ENCODE measurements at places on chromosomes 4 and X. TPM values are rescaled to one million over a fixed set of nuclear protein-coding genes. Genes with fewer than 3 reads are reported as not detected.

GRCh38 chrX:2325076-2325784 lies 175.5 kb downstream of the DHRSX start:
- peak; percentile 78 for DNase-seq

- DNase-seq, result no peak
Measured at GRCh38 chr4:79827283-79827682, 245.7 kb downstream of the ANTXR2 start.

The EDA gene
- total RNA-seq, result 12.4 TPM

DNA sequence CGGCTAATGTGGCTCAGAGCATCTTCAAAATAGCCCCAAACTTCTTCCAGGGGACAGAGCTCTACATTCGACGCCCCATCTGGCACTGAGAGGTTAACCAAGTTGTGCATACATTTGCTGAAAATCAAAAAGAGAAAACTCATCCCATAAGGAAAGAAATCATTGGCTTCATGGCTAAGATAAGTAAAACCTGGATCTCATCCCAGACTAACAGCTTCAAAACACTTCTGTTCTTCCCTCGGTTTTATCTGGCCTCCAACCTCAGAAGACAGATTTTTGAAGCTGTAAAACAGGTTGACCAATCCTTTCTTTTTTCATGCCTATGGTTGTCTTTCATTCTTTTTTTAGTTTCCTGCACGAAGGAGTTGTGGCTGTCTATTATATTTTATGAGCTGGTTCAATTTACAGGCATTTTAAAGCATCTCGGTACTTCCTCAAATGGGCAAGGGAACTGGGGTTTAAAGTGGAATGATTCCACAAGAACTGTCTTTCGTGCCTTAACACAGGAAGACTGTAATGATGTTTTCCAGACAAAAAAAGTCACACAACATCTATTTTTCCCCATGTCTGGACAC lies 107.6 kb downstream of the DLG3 start:
- no peak for DNase-seq

The CFAP99 gene
- total RNA-seq, result 0.82 TPM

The PNMA5 gene
- total RNA-seq, result not detected

GRCh38 chr4:86243750-86244149 lies 116.1 kb downstream of the MAPK10 start:
- DNase-seq, result no peak

GRCh38 chr4:148962539-148963290 lies 520.5 kb upstream of the NR3C2 start:
- DNase-seq, result no peak

DNA sequence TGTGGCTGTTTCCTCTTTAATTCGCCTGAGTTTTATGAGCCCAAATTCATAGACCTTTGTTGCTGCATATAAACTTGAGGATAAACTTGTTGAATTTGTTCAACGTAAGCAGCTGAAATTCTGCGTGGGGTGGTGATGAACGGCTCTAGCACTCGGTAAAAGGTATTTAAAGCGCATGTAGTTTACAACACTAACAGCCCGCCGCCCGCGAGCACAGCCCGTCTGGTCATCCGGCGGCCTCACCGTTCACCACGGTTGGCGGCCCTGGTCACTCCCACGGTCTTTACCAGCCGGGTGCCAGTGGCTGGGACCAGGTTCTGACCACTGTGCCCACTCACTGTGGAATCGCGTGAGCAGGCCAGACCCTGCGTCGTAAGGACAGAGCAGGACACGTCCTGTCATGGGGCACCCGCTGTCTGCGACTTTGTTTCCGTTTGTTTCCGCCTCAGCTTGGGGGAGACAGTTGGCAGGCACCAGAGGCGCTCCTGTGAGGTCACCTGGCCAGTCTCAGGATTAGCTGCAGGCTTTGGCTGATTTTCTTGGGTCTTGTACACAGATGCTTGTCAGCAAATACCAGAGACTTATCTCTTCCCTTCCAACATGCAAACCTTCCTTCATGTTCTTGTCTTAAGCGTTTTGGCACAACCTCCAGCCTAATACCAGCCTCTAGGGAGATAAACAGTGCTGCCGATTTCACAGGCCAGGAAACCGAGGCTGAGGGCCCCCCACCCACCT lies 36.8 kb upstream of the SPON2 start:
- peak; percentile 18 for DNase-seq

DNA sequence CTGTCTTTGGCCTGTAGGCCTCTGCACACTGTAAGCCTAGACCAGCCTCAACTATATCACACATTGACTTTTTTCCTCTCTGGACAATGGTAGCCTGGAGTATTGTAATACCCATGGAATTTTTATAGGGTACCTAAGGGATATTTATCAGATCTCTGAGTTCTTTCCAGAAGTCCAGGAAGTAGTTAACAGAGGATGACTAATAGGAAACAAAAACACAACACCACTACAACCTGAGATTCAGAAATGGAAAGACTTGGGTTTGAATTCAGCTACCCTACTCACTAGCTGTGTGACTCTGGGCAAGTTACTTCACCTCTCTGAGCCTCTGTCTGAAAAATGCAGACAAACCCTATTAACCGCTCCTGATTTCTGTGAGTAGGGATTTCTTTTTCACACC lies 7.7 kb upstream of the STX18 start:
- DNase-seq, result no peak

GRCh38 chrX:85309717-85310116 lies 65.9 kb downstream of the ZNF711 start:
- DNase-seq, result no peak

The CCDC120 gene
- total RNA-seq, result 4.4 TPM

- no peak for DNase-seq
Measured at GRCh38 chr4:72326692-72327632, 242.1 kb downstream of the ADAMTS3 start.

DNA sequence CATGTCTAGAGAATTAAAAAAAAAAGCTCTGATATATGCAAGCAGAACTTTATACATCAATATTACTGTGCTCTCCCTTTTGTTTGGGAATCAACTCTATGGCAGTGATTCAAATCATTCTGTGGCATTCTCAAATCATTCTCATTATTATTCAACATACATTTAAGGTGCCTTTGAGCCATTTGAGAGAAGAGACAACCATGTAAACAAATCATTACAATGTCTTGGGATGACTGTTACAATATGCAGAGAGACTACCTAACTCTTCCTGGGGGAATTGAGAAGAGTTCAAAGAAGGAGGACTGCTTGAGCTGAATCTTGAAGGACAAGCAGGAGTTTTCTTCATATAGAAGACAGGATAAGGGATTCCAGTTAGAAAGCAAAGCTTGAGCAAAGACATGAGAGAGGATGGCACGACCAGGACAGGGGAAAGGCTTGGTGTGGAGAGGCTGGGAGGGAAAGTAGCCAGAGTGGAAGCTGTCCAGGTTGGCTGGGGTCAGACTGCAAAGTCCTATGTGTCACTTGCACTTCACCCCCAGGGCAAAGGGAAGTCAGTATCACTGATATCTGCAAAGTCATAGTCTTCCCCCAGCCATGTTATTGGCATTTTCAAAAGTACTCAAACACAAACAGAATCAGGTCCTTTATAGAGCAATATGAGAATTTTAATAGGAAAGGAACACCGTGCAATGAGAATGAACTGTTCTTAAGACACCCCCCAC lies 9.0 kb downstream of the SEC24D start:
- DNase-seq, result no peak

GRCh38 chr4:36011381-36011780 lies 232.9 kb downstream of the ARAP2 start:
- no peak for DNase-seq

DNA sequence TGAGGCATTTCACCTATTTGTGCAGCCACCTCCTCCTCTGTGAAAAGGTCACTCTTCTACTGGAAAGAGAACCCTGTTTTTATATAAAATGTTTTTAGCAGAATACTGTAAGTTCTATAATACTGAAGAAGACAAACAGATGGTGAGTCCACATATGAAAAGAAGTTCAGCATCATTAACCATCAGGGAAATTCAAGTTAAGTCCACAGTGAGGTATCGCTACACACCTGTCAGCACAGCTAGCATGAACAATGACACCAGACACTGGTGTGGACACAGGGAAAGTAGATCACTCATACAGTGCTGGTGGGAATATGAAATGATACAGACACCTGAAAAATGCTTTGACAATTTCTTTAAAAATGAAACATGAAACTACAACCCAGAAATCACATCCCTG lies 133.0 kb downstream of the MAD2L1 start:
- DNase-seq, result no peak

DNA sequence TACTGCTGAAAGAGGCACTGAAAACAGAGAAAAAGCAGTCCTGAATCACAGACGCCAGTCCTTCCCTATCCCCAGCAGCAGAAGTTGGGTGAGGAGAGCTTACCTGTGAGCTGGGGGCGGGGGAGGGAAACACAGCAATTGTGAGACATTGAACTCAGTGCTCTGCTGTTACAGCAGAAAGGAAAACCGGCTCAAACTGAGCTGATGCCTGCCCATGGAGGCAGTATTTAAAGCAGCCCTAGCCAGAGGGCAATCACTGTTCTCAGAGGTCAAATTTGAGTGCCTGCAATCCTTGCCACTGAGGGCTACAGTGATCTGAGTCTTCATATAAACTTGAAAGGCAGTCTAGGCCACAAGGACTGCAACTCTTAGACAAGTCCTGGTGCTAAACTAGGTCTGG lies 220.7 kb downstream of the GRXCR1 start:
- no peak for DNase-seq

The TMSB15A gene
- total RNA-seq, result not detected

GRCh38 chr4:158130204-158130603 lies 42.6 kb downstream of the GASK1B start:
- no peak for DNase-seq

The ITM2A gene
- total RNA-seq, result 11.7 TPM

GRCh38 chr4:155047755-155048154 lies 160.7 kb upstream of the NPY2R start:
- DNase-seq, result no peak

The SCML2 gene
- total RNA-seq, result 15.9 TPM

GRCh38 chrX:150688911-150689451 lies 4.2 kb upstream of the MTMR1 start:
- DNase-seq, result no peak

DNA sequence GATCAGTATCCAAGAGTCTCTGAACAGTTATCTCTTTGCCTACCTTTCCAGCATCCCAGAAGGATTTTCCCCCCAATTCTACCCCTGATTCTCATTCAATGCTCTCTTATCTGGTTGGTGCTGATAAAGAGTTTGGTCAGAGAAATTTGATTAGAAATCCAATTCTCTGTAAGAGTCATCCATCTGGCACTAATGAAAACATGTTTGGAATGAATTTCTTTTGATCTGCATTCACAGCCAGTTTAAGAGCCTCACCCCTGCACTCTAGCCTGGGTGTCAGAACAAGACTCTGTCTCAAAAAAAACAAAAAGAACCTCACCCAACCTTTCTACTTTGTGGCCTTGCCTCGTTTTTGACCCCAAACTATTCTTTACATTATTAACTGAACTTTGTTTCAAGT lies 122.1 kb downstream of the MANBA start:
- DNase-seq, result no peak

The MAGEA2B gene
- total RNA-seq, result not detected

GRCh38 chr4:175369087-175369486 lies 443.0 kb downstream of the GPM6A start:
- no peak for DNase-seq

DNA sequence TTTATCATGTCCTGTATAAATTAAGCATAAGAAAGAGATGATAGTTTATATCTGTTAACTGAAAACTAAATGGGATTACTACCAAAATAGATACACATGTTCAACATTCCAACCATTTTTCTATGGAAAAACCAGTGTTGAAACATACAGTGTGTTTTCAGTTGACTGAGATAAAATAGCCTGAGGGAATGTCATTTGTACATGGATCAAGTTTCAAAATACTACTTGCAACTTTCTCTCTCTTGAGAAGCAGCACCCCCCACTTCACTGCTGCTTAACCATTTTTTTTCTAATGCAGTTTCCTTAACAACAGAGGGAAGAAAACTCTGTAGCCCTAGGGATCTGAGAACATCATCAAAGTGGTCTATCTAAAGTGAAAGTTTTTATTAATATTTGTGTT lies 70.8 kb downstream of the NPNT start:
- DNase-seq, result no peak

Data from transverse colon (tissue), 4 donors.